ENCODE measurements at places on chromosomes 2 and 18. TPM values are rescaled to one million over a fixed set of nuclear protein-coding genes. Genes with fewer than 3 reads are reported as not detected.

DNA sequence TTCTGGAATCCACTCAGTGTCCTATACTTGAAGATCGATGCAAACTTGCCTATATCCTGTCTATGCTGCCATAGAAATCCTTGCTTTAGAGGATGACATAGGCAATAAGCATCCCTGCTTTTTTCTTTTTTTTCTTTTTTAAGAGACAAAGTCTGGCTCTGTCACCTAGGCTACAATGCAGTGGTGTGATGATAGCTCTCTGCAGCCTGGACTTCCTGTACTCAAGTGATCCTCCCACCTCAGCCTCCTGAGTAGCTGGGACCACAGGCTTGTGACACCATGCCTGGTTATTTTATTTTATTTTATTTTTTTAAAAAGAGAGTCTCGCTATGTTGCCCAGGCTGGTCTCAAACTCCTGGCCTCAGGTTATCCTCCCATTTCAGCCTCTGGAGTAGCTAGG is 76.9 kb downstream of the LBH start:
- DNase-seq, result no peak

- DNase-seq, result no peak
Observed at GRCh38 chr2:203761121-203761520, 54.7 kb downstream of the CD28 start.

- DNase-seq, result no peak
Observed at GRCh38 chr18:21479721-21480120, 120.8 kb downstream of the ESCO1 start.

- no peak for DNase-seq
Observed at GRCh38 chr2:212814941-212815340, 276.3 kb upstream of the ERBB4 start.

DNA sequence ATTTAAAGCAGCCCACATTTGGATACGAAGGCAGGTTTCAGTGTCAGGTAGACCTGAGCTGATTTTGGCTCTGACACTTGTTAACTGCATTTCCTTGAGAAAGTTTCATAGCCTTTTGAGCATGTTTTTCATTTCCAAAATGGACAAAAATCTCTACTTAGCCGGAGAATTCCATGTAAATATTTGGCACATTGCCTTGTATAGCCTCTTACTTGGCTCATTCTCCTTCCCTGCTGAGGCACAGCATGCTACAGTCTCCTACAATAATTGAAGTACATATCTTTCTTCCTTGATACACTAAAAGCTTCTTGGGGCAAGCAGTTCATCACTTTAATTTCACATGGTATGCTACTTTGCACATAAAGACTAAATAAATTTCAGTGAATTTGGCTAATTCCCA is 772.2 kb upstream of the CHAC2 start:
- DNase-seq, result no peak

DNA sequence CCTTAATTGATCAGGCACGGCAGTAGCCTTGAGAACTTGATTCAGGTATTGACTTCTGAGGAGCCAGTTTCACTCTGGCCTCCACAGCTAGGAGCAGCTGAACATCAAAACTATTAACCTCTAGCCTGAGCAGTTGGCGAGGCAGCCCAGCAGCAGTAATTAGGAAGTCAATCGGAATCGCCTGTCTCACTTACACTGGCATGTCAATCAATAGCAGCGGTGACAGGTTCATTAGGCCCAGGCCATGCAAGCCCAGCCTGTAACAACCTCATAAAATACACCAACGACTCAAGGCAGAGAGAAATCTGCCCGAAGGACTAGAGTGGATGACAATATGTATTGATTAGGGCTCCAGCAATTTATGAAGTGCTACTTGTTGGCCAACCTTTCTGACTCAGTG is 255.4 kb upstream of the SKOR2 start:
- no peak for DNase-seq

- DNase-seq, result no peak
Observed at GRCh38 chr2:101160454-101160853, 9.3 kb upstream of the TBC1D8 start.

- peak; percentile 57 for DNase-seq
Observed at GRCh38 chr2:26847655-26848335, at the start of gene DPYSL5. TSS of gene DPYSL5 (plus strand) at chr2:26848132. CDS start at chr2:26898500, 50,368 bp downstream.

DNA sequence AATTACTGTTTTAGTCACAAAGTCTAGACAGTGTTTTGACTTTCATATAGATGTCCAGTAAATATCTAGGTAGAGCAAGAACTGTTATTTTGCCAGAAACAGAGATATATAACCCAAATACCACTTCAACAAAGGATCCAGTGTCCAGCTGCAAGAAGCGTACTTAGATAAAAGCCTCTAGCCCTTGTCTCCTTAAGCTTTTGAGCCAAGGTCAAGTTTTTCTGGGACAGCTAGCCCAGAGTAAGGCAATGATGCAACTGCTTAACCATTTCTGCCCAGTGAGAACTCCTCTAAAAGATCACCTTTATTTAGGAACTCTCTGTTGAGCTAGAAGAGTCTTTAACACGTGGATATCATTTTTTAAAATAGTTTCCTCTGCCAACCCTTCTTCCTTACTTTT is 1424.9 kb upstream of the NXPH2 start:
- DNase-seq, result no peak

GRCh38 chr2:19835781-19836281 is 66.0 kb downstream of the TTC32 start:
- DNase-seq, result no peak

- no peak for DNase-seq
Observed at GRCh38 chr18:40529478-40529877, 1425.6 kb upstream of the PIK3C3 start.

DNA sequence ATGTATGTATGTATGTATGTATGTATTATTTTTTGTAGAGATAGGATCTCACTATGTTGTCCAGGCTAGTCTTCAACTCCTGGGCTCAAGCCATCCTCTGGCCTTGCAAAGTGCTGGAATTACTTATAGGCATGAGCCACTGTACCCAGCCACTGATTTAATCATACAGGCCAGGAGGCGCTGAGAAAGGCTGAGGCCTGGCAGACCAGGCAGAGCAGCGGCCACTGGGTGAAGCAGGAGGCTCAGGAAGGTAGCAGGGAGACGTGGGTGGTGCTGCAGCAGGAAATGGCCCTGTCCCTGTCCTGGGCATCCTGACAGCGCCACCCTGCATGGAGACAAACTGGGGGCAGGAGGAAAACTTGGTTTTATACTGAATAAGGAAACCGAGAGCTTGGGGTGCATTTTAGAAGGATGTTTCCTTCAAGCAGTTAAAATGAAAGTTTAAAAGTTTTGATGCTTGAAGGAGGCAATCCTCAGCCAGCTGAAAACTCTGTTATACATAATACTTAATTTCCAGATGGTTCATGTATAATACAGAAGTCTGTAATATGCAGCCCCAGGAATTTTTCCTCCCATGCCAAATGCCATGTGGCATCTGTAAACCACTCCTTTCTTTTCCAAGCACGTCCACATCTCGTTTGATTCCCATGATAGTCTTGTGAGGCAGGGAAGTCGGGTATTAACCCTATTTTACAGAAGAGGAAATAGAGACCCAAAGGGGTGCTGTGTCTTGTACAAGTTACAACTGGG is 182.4 kb downstream of the CELF4 start:
- no peak for DNase-seq

DNA sequence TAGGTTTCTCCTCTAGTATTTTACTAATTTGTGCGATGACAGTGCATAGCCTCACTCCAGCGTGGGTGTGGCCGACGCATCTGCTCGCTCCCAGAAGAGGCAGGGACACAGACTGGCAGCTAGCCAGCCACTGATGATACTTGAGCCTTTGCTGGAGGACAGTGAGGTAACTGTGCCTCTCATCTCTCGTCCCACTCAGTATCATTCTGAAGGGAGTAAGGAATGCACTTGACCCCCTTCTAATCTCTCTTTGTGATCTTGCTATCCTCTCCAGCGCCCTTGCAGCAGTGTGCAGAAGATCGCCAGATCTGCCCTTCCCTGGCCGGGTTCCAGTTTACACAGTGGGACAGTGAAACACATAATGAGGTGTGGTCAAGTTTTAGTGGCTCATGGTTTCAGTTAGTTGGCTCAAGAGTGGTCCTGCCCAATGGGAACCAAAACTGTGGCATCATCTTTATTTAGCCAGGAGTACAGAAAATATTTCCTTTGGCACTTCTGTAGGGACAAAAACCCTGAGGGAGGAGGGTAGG is 17.5 kb downstream of the NCAPH start:
- no peak for DNase-seq

DNA sequence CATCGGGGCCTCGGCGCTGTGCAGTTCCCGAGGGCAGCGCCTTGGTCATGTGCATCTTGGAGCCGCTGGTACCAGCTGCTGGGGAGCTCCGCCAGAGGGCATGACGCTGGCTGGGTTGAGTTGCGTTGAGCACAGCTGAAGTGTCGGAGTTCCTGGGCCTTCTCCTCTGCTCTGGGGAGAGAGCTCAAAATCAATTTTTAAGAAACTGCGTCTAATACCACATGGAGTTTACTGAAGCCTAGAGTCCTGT is 48.7 kb downstream of the GREB1 start:
- DNase-seq, result no peak

- DNase-seq, result peak; percentile 6
Observed at GRCh38 chr18:56748698-56749268, 97.6 kb downstream of the WDR7 start.

- DNase-seq, result no peak
Observed at GRCh38 chr2:1370461-1370860, 42.8 kb upstream of the TPO start.

GRCh38 chr2:130388221-130388907 is 32.5 kb downstream of the PTPN18 start:
- no peak for DNase-seq

- no peak for DNase-seq
Observed at GRCh38 chr2:34666821-34667220, 1067.7 kb upstream of the FAM98A start.

- DNase-seq, result no peak
Observed at GRCh38 chr18:30103881-30104280, 938.7 kb downstream of the DSC3 start.

- DNase-seq, result no peak
Observed at GRCh38 chr2:74373985-74374384, 6.1 kb downstream of the DCTN1 start.

DNA sequence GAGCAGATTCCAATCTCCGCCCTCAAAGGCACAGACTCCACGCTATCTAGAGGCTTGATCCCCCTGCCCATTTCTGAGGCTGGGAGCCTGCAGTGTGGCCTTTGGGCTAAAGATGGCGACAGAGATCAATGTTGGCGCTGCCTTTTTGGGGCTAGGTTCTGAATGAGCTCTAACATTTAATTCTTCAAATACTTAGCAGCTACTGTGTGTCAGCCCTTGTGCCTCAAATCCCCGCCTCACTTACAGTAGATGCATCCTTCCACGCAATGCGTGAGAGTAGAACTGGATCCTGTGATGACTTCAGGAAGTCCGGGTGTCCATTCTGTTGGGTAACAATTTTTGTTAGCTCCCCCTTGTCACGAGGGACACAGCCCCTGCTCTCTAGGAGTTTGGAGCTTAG is 12.4 kb downstream of the IL1F10 start:
- DNase-seq, result peak; percentile 74

DNA sequence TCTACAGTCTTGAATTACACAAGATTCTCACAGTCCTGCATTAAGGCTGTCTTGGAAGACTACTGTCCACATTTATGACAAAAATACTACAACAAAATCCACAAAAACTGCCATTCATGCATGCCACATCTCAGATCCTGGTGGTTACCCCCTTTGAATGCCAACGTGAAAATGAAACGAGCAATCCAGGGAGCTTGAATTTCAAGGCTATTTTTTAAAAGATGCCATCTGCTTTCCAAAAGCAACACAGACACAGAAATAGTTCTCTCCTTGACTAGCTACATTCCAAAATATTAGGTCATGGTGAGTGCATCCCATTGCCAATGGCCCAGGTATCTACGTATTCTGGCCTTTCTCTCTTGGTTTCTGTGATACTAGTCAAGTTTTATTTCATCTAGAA is 36.3 kb downstream of the IRS1 start:
- DNase-seq, result no peak

GRCh38 chr18:55089610-55090009 is 130.3 kb upstream of the CCDC68 start:
- no peak for DNase-seq

GRCh38 chr18:78242806-78243205 is 736.8 kb upstream of the SALL3 start:
- DNase-seq, result no peak

- no peak for DNase-seq
Observed at GRCh38 chr2:174977364-174977763, 27.8 kb downstream of the CHN1 start.

DNA sequence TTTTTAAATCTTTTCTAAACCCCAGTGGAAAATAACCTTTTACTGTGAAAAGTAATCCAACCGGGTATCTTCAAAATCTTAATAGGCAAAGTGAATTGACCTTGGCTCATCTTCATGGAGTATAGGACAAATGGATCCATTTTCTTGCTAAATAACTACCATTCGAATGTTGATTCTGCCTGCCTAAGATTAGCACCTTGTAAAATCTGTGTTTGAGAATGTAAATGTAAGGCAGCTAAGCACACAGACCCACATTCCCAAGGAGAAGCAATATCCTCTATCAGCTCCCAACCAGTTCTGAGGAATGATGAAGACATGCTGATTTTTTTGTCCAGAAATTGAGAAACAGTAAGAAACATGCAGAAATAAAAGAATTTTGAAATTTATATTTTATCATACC is 509.8 kb upstream of the SMIM21 start:
- no peak for DNase-seq

DNA sequence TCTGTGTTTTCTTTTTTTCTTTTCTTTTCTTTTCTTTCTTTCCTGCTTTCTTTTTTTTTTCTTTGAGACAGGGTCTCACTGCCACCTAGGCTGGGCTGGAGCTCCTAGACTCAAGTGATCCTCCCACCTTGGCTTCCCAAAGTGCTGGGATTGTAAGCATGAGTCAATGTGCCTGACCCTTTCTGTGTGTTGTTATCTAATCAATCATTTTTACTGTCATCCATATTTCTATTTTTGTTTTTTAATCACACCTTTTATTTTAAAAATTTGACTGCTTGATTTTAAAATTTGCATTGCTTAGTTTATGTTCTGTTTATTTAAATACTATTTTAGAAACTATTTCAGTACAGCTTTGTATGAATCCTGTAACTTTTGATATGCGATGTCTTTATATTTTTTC is 19.2 kb downstream of the LCLAT1 start:
- DNase-seq, result no peak

GRCh38 chr2:221677688-221678087 is 105.6 kb upstream of the EPHA4 start:
- no peak for DNase-seq

DNA sequence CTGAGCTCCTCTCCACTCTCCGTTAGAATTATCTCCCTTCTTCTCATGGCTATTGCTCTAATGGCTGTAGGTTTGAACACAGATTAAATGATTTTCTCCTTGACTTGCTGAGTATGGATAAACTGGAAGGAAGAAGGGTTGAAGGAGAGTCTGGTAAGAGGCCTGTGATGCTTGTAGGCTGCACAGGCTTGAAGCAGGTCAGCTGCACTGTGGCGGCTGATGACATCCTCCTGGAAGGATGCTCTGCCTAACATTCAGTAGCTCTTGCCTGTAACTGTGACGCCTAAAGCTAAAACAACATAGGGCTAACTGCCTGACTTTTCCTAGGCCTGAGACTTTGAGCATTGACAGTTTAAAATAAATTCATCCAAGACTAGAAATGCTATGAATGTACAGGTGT is 166.3 kb downstream of the MREG start:
- DNase-seq, result no peak

The HADHB gene
- 106 TPM for total RNA-seq

The ERFE gene
- 1.6 TPM for total RNA-seq

The PROKR1 gene
- 0.09 TPM for total RNA-seq

The RNF103 gene
- 21.8 TPM for total RNA-seq

The PTPRN gene
- total RNA-seq, result not detected

The ANO7 gene
- total RNA-seq, result 4.1 TPM

The KLHL30 gene
- 0.26 TPM for total RNA-seq

The CREG2 gene
- total RNA-seq, result 120 TPM

The PJVK gene
- 2.1 TPM for total RNA-seq
